Stimulated activated CD4-positive, alpha-beta T cell treated with anti-CD3 and anti-CD28 coated beads, Interleukin-1b, Interleukin-23, amount 100 ng/mL, for 4 hours (primary cell): ENCODE measurements at places on chromosomes 1 and 21.

- DNase-seq = no peak
Observed at GRCh38 chr1:248757784-248758195, 2.2 kb upstream of the LYPD8 start.

- no peak for DNase-seq
Observed at GRCh38 chr1:106325600-106325999, 730.9 kb upstream of the PRMT6 start.

- DNase-seq = no peak
Observed at GRCh38 chr1:88701275-88701674, 17.2 kb downstream of the PKN2 start.

DNA sequence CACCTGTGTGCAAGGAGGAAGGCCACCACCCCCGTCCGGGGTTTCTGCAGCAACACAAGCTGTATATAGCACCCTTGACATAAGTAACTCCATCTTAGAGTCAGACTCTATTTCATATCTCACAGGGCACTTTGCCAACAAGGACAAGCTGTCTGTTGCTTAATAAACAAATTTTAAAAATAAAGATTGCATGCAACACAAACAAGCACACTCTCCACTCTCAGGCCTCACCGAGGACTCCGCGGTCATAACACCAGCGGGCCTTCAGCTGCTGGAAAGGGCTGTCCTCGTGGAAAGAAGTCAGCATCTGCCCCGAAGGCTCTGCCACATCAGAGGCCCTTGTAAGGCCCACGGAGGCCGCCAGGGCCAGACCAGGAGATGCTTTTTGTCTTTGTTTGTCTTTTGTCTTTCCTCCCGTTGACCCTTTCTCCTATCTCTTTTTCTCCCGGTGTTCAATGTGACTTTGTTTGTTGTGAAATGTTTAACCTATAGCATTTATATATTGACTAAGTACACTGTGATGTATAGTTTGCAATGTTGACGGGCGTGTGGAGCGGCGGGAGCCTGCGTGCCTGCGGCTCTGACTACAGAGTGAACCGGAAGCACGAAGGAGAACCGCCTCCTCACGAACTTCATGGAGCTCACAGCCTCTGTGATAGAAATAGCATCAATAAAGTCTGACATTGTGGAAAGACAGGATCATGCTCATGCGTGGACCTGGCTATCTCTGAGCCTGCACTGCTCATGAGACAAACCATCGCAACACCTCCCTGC, 24.1 kb downstream of the MEGF6 start:
- DNase-seq = no peak

DNA sequence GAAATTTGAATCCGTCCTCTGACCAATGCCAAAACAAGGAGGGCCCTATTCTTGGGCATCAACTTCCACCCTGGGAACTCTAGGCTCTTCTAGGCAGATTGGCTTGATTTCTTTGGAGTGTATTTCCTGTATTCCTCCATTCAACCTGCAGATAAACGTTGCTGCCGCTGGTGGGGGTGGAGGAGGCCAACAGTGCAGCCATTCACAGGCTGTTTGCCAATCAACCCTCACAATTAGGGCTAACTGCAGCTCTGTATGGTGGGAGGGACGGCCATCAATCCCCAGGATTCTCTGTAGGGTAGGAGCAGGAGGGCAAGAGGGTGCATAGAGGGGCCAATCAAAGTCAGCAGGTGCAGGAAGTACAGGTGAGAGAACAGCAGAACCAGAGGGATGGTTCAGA, 273.1 kb upstream of the PROX1 start:
- DNase-seq = no peak

DNA sequence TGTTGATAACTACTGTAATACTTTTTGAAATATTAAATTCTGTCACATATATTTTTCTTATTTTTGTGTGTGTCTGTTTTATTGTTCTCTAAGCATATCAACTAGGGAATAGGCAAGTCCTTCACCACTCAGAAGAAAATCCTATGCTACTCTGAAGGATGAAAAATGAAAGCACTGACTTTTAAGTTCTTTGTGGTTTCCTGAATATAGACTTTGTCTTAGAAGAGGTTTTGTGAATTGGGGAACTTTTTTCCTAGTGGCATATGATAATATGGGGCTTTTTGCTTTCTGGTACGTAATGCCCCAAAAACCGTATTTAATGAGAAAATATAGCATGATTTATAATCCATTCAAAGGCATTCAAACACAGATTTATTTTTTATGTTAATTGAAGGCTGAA, 136.0 kb downstream of the SNX7 start:
- no peak for DNase-seq

GRCh38 chr1:177864538-177865305, 105.1 kb downstream of the SEC16B start:
- DNase-seq = no peak

DNA sequence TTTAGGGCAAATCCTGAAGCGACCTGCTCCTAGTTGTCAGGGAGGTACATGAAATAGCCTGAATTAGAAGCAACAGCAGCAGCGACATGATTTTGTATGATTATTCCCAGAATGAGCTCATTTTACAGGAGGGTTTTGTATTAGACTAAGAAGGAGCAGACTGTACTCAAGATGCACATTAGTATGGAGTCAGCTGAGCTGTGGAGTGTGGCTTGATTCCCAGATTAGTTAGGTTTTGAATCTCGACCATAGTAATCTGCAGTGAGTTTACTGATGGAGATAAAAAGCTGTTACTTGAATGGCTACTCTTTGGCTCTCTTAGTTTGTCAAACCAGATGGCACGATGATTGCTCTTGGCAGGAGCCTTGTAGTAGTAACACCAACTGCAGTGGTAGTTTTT, 143.1 kb downstream of the PHTF1 start:
- DNase-seq = no peak

GRCh38 chr1:110245876-110246620, 35.9 kb downstream of the KCNC4 start:
- DNase-seq = no peak

GRCh38 chr21:44326716-44327602, 12.2 kb downstream of the CFAP410 start:
- DNase-seq = no peak

- no peak for DNase-seq
Observed at GRCh38 chr1:42738678-42739226, 1.3 kb downstream of the CLDN19 start.

GRCh38 chr21:45975020-45975666, 6.4 kb upstream of the COL6A1 start:
- no peak for DNase-seq

GRCh38 chr21:34126691-34127090, 53.3 kb downstream of the MRPS6 start:
- DNase-seq = no peak

DNA sequence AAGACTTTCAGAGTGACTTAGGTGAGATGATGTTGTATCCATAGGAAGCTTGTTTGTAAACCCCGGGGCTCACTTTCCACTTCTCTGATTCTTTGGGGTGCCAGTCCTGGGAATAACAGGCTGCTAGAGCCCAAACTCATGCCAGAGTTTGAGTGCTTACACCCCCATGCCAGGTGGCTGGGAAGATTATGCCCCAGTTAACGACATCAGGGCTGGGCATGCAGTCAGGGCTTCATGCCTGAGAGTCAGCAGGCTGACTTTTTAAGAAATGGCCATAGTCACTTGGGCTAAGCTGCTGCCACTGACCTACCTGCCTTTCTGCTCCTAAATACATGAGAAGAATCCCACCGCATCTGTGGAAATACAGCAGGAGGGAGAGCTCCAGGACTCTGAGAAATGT, 425.6 kb upstream of the VAMP3 start:
- no peak for DNase-seq

- no peak for DNase-seq
Observed at GRCh38 chr1:66119148-66119547, 326.5 kb downstream of the PDE4B start.

DNA sequence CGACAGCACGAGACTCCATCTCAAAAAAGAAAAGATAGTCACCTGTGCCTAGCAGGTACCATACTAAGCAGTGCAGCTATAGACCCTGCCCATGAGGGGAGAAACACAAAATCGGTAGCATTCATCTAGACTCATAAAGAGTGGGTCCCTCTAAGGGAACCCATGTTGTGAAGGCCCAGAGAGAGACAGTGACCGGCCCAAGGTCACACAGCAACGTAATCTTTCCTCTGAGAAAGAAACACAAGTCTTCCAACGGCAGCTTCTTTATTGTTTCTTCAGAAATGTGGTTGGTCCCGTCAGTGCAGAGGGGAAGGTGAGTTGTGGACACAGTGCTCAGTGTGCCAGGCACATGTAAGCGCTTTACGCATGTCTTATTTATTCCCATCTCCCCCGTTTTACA, 198.6 kb upstream of the TMEM51 start:
- no peak for DNase-seq

DNA sequence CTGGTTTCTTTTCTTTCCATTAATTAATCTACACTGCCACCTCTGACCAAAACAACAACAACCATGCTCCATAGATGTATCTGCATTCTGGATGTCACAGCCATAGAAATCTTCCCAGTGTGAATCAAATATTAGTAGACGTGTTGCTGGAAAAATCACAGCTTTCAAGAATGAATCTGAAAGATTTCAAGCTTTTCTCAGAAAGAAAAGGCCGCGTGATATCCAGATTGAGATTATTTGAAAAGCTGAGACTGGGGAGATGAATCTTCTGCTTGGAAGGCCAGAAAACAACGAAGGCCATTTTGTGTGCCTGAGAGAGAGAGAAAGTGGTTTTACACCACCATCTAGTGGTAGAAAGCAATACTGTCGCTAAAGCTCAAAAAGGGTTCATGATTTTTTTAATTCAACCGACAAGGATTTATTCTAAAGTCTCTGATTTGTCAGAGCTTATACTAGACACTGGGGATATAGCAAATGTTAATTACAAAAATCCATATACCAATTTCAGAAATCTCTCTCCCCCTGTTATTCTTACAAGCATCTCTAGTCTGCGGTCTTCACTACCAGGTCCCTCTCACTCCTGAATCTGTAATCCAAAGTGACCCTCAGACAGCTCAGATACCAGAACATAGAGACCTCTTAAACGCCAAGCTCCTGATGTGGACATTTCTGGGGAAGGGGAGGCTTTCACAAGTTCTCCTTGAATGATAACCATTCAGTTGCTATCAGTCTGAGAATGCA, 87.5 kb upstream of the SGIP1 start:
- peak; percentile 46 for DNase-seq

- no peak for DNase-seq
Observed at GRCh38 chr21:33586927-33587326, 1.6 kb downstream of the DONSON start.

- DNase-seq = no peak
Observed at GRCh38 chr1:97396463-97396862, 524.4 kb downstream of the DPYD start.

DNA sequence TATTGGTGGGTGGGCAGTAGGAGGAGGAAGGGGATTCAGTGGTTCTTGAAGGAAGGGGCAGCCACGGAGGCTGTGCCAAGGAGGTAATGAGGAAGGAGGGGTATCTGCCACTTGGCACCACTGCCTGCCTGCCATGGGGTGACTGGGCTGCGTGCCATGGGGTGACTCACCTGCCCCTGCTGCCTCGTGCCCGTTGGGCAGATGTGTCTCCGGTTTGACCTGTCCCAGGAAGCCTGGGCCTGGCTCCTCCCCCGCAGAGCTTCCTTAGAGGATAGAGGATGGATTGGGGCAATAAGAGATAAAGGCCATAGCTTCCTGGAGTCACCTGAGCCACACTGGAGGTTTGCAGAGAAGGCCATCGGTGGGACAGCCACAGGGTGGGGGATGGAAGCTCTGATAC, 1.7 kb downstream of the PADI3 start:
- no peak for DNase-seq

DNA sequence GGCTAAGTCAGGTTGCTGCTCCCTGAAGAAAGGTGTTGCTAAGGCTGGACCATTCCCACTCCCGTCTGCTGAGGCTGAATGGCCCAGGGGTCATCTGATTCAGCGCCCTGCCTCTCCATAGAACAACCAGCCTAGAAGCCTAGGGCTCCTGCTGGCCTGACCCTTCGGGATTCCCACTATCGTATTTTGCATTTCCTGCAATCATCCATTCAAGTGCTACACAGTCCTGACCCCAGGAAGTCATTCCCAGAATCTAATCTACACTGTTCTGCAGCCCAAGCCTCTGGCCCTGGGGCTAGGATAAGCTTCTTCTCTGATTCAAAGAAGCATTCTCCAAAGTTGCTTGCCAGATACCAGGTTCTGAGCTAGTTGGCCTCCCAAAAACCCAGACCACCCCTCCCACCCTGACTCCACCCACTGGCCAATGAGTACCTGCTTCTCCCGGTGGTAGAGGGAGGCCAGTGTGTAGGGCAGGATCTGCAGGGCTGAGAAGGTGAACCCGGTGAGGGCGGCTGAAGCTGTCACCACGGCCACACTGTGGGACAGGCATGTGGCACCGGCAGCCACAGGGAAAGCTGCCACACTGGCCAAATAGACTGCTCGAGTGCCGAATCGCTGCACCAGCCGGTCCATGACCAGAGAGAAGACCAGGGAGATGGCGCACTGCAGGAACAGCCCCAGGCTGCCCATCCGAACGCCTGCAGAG, 18.7 kb downstream of the SLC45A3 start:
- no peak for DNase-seq

GRCh38 chr1:47031059-47031458, 7.6 kb downstream of the CYP4X1 start:
- no peak for DNase-seq

DNA sequence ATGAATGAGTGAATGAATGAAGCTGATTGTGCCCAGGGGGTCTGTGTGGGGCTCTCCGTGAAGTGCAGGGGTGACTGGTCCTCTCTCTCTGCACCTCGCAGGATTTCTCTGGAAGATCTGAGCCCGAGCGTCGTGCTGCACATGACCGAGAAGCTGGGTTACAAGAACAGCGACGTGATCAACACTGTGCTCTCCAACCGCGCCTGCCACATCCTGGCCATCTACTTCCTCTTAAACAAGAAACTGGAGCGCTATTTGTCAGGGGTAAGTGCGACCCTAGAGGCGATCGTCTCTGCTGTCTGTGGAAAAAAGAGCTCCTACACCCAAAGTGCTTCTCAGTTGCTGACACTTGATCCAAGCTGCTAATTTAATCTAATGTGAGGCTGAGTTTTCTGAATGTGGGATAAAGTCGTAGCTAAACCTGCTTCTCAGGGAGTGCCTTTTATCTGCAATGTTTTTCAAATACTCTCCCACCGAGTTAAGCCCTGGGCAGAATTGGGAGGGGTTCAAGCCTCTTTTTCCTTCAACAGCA, 101.7 kb downstream of the HUNK start:
- no peak for DNase-seq

DNA sequence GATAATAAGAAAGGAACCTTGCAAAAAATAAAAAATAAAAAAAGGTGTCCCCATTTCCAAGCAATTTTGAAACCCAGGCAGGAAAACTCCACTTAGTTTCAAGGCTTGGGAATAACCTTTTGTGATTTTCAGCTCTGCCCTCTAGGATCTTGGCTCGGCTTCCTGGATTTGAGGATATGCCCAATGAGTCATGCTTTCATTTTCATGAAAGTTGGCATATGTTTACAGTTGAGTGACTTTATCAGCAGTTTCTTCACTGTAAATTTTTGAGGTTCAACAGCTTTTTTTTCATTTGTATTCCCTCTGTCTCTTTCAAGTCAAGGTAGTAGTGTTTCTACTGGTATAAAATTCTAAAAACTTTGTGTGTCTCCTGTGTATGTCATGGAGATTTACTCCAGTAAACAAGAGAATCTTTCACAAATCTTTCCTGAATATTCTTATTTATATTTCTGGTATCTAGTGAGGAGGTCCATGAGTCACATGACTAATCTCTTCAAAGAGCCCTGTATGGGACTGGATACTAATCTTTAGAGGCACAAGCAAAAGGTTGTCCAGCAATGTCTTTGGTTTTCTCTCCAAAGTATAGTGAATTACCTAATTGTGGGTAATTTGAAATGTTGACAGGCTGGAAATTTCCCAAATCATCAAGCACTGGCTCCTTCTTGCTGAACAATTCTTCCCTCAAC, 335.3 kb downstream of the BRINP2 start:
- no peak for DNase-seq
